Mesangial cell (primary cell): ENCODE measurements at places on chromosomes 2 and 18. TPM values are rescaled to one million over a fixed set of nuclear protein-coding genes. Genes with fewer than 3 reads are reported as not detected.

The CCL20 gene
- 2.3 TPM in 1 of 2 replicates, not detected in the other for total RNA-seq

The GCKR gene
- 1.1 TPM in 1 of 2 replicates, not detected in the other for total RNA-seq

The SKOR2 gene
- not detected in 2 replicates for total RNA-seq

The DSC1 gene
- not detected in 2 replicates for total RNA-seq

The DLGAP1 gene
- 2.8 and 9.1 TPM in 2 replicates for total RNA-seq

The GREB1L gene
- total RNA-seq, result 2.8 and 4.1 TPM in 2 replicates

The MBD5 gene
- total RNA-seq, result 8.8 and 19.6 TPM in 2 replicates

The CNDP1 gene
- not detected in 2 replicates for total RNA-seq

The FOSL2 gene
- 79.2 and 188 TPM in 2 replicates for total RNA-seq

The EXOC6B gene
- total RNA-seq, result 15.8 and 24.7 TPM in 2 replicates

The EVX2 gene
- total RNA-seq, result not detected in 2 replicates

The CYP1B1 gene
- total RNA-seq, result 6.4 and 48.9 TPM in 2 replicates

The INHA gene
- total RNA-seq, result 1.0 TPM in 1 of 2 replicates, not detected in the other

The TMEM237 gene
- 10.4 and 25.9 TPM in 2 replicates for total RNA-seq

The TEKT4 gene
- total RNA-seq, result not detected in 2 replicates

The DCDC2C gene
- not detected in 2 replicates for total RNA-seq

The RGPD4 gene
- total RNA-seq, result not detected in 2 replicates

The AUP1 gene
- total RNA-seq, result 96.3 and 120 TPM in 2 replicates

The LIPG gene
- 22.2 and 54.6 TPM in 2 replicates for total RNA-seq

The ARHGEF4 gene
- 1.1 and 4.4 TPM in 2 replicates for total RNA-seq

The STAT4 gene
- total RNA-seq, result under 0.01 and 0.38 TPM in 2 replicates

The SCN3A gene
- total RNA-seq, result 0.16 and 0.63 TPM in 2 replicates

The CTNNA2 gene
- total RNA-seq, result 0.51 TPM in 1 of 2 replicates, not detected in the other

The SPC25 gene
- total RNA-seq, result 0.51 and 12.7 TPM in 2 replicates

The MERTK gene
- total RNA-seq, result 1.3 and 3.7 TPM in 2 replicates

The ABHD1 gene
- total RNA-seq, result 0.16 and 0.89 TPM in 2 replicates

The NDUFS1 gene
- 51.3 and 95.0 TPM in 2 replicates for total RNA-seq

The NYAP2 gene
- not detected in 2 replicates for total RNA-seq

The AKAIN1 gene
- total RNA-seq, result not detected in 2 replicates

The LYG2 gene
- total RNA-seq, result not detected in 2 replicates

The C2orf81 gene
- total RNA-seq, result 2.4 and 4.9 TPM in 2 replicates

The CNNM4 gene
- 8.0 and 8.8 TPM in 2 replicates for total RNA-seq
